ENCODE measurements at places on chromosomes 4 and X. TPM values are rescaled to one million over a fixed set of nuclear protein-coding genes. Genes with fewer than 3 reads are reported as not detected.

Gene BEX4
- 85.0 TPM for total RNA-seq

GRCh38 chrX:46169808-46170207 is 375.4 kb downstream of the ZNF674 start:
- no peak for DNase-seq

GRCh38 chr4:110753466-110753865 is 130.6 kb upstream of the PITX2 start:
- no peak for DNase-seq

GRCh38 chrX:114047558-114047957 is 536.3 kb upstream of the HTR2C start:
- DNase-seq: no peak

GRCh38 chr4:612749-613125 is 12.6 kb upstream of the PDE6B start:
- no peak for DNase-seq

- no peak for DNase-seq
These were observed 261.2 kb downstream of the MAPK10 start for GRCh38 chr4:86098691-86099090.

GRCh38 chr4:53267026-53267425 is 98.8 kb downstream of the SCFD2 start:
- no peak for DNase-seq

DNA sequence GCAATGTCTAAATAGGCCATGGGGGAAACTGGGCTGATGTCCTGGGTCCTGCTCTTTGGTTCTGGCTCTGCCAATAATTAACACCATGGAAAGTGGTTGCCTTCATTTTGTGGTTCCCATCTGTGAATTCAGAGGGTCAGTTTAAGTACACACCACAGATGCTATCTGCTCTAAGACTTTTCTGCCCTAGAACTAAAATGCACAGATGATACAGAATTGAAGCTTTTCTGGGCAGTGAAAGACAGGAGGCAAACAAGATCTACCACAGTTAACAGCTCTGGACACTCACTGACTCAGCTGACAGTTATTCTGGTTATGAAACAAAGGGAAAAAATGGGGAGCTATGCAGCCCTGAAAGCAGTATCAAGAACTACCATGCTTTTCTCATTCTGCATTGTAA is 37.3 kb downstream of the APBB2 start:
- DNase-seq: no peak

Measured in endothelial cell (in vitro differentiated cells).